GM13977 (cell line): ENCODE measurements at places on chromosomes 2 and 18.

GRCh38 chr2:47043891-47044239, 111.2 kb downstream of the STPG4 start:
- no peak for DNase-seq

DNA sequence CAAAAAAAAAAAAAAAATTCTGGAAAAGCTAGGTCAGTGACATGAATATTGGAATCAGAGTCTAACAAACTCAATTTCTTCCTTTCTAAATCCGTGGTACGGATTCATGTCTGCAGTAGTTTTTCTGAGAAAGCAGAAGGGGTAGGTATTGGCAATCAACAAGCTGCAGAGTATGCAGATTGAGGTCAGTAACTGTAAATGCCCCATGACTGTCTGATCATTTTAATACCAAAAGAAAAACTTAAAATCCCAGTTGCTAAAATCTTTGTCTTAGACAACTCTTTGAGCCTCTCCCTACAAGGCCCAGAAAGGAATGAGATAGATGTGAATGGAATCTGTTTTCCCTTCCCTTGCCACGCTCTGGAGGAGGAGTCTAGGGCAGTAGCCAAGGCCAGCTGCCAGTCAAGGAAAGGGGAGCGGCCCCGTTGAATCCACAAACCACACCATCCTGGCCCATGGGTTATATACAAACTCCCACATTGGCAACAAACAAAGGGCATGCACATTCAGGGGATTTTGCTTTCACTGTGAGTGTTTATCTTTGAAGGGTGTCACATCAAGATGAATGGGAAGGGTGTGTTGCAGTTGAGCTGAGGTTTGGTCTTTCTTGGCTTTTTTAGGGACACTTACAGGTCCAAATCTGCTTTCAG, 6.1 kb upstream of the CASP8 start:
- no peak for DNase-seq

DNA sequence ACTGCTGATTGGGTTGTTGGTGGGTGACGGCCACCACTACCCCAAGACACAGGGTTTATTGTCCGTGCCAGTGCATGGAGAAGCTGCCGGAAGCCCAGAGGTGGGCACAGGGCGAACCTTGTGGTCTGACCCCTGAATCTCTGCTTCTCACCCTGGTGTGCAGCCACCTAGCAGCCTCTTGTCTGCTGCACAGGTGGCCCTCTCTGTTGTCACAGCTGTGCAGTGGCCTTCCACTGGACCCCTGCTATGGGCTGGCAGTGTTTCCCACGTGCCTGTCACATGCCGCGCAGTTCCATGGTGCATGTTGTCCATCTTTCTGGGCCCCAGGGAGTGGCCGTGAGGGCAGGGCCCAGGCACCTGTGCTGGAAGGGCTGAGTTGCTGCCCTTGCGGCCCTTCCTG, 15.2 kb downstream of the ATG4B start:
- DNase-seq, result no peak

DNA sequence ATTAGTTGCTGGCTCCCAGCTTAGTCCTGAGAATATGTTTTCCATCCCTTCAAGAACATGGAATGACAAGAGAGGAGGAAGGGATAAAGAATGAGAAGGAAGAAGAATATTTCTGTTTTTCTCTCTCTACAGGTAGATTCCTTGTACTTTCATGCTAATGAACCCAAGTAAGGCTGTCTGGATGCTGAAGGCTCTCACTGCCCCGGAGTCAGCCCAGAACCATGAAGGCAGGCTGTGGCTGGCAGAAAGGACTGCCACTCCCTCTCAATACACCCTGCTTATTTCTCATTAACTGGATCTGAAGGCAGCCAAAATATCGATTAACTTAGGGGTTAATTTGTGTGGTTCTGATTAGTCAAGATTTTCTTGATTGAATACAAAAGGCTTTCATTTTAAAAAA, 93.1 kb upstream of the NPAS2 start:
- no peak for DNase-seq

DNA sequence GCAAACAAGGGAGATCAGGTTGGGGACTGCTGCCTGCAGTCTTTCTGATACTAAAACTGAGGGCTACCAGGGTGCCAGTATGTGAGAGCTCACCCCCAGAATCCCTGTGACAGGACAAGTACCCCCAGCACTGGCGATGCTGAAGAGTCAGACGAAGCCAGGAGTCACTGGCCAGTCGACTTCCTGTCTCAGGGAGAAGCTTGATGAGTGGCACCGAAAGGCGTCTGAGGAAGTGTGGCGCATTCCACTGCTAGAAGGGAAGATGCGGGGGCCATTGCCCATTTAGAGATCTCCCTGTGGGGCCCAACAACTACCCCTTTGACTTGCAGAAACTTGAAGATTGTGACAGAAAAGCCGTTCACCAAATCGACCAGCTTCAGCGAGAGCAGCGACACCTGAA, 22.0 kb downstream of the MXD1 start:
- no peak for DNase-seq

- DNase-seq, result peak; percentile 77
These were observed 4.3 kb downstream of the IGFBP5 start for GRCh38 chr2:216690853-216691741.

GRCh38 chr18:1408376-1408775, 503.7 kb downstream of the ADCYAP1 start:
- DNase-seq, result no peak

DNA sequence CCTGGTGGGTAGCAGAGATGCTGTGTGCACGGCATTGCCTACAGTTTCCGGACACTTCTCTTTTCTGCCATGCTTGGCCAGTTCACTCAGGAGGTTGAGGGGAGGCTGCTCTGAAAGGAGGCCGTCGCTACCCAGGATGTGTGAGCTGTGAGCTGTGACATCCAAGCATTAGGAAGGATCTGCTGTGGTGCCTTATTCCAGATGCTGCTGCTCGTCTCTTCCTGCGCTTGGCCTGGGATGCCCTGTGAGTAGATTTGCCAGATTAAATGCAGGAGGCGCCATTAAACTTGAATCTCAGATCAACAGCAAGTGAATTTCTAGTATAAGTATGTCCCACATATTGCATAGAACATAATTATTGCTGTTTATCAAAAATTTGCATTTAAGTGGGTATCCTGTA, 124.2 kb upstream of the SIX3 start:
- DNase-seq, result no peak

DNA sequence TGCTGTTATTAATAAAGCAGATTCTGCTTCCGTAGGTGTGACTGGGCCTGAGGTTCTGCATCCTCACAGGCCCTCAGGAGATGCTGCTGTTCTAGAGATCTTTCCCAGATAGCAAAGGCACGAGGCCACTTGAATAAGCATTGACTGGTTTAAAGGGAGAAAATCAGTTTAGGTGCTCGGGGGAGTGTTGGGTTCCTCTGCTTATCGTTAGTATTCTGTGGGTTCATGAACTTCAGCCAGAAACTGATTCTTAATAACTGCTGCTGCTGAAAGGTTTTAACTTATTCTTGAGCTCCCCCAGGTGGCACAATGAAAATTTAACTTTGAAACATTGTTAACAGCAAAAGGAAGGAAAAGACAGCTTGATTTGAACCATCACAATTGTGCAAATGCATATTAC, 56.9 kb downstream of the ITGA6 start:
- DNase-seq, result no peak

GRCh38 chr2:187978356-187978755, 313.3 kb upstream of the GULP1 start:
- DNase-seq, result no peak

DNA sequence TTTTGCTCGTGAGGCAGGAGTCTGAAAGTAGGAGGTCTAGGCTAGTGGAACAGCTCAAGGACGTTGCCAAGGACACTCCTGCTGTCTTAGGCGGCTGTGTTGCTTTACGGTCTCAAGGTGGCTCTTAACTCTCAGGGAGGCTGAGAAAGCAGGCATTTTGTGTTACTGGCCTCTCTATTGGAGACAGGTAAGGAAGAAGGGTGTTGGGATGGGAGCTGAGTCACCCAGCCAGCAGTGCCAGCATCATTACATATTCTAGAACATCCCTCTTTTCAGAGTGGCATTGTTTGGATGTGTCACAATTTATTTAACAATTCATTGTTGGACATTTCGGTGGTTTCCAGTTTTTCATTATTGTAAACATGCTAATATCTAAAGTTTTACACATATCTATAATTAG, 30.8 kb upstream of the TMEM214 start:
- no peak for DNase-seq

- DNase-seq, result no peak
These were observed 76.8 kb upstream of the SLC14A2 start for GRCh38 chr18:45538444-45538843.

DNA sequence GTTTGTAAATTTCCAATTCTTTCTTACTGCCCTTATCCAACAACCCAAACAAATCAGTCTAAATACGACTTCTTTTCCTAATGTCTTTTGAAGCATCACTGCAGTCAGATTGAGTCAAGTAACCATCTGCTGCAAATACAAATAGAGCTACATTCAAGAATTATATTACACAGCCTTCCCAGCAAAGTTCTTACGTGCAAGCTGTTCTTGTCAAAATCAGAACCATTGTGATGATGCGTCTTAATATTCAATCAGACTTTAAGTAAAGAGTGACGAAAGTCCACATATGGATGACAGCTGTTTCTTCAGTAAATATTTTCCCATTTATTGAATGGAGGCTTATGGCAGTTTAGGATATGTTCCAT, 943.8 kb downstream of the LRP1B start:
- no peak for DNase-seq

DNA sequence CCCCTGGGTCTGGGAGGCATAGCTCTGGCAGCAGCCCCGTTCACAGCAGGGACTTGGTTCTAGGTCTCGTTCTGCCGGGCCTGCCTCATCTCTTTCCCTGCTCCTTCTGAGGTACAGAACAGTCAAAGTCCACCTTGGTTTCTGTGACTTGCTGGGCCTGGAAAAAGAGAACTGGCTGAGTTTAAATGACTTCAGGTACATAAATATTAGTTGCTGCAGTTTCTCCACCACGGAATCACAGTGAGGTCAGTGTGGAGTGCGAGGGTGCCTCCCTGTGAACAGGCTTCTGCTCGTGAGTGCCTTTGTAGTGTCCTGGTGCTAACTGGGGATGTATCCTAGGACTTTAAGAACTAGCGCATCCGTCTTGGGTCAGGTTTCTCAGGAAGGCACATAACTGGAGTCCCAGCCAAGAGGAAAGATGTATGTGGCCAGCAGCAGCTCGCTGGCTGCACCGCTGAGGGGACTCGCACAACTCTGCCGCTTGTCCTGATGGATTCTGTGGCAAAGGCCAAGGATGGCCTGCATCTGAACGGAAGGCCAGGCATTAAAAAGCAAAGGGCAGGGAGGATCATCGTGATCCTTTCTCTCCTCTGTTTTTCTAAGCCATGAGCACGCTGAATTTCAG, 188.6 kb downstream of the SH3RF3 start:
- DNase-seq, result no peak

GRCh38 chr2:107698861-107699260, 127.8 kb upstream of the RGPD4 start:
- DNase-seq, result no peak

DNA sequence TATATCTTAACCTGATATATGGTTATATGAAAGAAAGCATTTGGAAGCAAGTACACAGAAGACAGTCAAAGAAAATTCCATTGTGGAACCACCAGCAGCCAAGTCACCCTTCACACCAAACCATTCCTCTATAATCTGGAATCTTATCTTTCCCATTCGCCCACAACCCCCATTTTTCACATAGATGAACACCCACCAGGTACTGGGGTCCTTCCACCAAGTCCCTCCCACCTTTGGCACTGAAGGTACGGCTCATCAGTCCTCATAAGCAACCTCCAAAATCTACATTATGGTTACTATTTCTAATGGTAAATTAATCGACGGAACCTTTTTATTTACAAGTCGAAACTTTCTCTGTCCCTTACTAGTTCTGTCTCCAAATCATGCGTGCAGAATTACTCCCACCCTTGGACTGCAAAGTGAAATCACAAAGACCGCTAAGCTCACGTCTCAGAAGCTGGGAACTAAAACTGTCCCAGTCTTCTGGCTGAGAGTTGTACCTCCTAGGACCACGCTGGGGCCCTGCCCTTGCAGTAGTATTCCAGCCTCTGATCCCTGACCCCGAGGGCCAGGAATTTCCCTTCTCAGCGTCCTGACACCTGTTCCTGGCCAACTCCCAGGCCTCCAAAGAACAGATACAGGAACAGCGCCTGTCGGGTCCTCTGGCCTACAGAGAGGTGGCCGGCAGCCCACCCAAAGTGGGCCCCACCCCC, 702 bp downstream of the OLA1 start:
- peak; percentile 42 for DNase-seq

- peak; percentile 60 for DNase-seq
These were observed 1.1 kb upstream of the SATB2 start for GRCh38 chr2:199458806-199459285.

GRCh38 chr2:101781326-101781725, 83.8 kb downstream of the MAP4K4 start:
- no peak for DNase-seq

DNA sequence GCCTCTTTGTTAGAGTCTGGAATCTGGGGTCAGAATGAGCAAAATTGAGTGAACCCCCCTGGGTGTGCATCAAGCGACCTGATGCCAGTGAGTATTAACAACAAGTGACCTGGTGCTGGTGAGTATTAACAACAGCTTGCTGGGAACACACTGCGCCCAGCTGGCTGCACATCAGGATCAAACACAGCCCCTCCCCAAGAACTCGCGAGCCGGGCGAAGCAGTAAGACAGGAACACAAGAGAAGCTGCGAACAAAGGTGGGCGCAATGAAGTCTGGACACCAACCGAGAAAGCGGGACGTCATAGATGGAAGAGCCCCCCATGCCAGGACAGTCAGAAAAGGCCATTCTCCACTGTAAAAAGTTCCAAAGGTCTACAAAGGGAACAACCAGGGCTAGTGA, 34.3 kb downstream of the CRACDL start:
- no peak for DNase-seq

GRCh38 chr2:39845460-39846146, 66.5 kb upstream of the THUMPD2 start:
- no peak for DNase-seq

GRCh38 chr2:219897456-219897855, 270.0 kb downstream of the SLC4A3 start:
- no peak for DNase-seq

DNA sequence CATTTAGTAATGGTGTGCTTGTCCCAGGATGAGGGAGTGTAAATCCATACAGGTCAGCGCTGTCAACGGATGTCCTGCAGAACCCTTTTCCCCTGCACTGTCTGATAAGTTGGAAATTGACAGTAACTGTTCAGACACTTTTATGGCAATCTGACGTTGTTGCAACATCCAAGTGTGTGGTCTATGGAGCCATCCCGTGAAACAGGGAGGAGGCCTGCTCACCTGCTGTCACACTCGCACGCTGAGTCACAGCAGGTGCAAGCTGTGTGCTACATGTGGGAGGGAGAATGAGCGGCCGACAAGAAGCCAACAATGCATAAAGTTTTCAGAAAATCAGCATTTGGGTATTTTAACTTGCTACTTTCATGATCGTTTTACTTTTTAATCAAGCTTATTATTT, 43.7 kb upstream of the RMDN2 start:
- DNase-seq, result no peak
